B cell (primary cell): ENCODE measurements at places on chromosomes 16 and 17. TPM values are rescaled to one million over a fixed set of nuclear protein-coding genes. Genes with fewer than 3 reads are reported as not detected.

DPEP2NB gene
- total RNA-seq: not detected in 2 replicates

DNA sequence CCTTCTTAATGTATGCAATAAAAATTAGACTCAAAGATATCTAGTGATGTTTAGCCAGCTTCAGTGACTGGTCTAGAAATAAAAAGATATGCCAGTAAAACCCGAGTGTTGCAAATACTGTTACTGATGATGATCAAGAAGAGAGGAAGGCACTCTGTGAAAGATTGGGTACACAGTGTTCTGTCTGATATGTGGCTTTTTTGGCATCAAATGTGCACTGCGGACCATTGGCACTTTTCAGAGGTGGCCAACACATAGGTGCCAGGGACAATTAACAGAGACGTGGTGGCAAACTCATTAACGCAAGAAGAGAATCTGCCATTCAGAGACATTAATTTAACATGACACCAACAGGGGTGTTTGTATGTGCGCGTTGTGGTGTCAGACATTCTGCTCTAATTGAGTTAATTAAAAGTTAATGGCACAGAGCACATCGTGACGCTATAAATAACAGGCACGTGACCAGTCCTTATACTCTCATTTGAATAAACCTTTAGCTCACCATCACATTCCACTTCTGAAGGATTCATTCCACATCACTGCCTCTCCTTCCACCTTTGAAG, 549.3 kb upstream of the HSBP1 start:
- no peak for DNase-seq

GRCh38 chr17:4551141-4551540, 4.0 kb downstream of the MYBBP1A start:
- DNase-seq: no peak

LPCAT2 gene
- total RNA-seq: 0.59 TPM in 1 of 2 replicates, not detected in the other

- no peak for DNase-seq
Observed at GRCh38 chr17:41682631-41683030, 6.1 kb upstream of the EIF1 start.
